A549 treated with RU486 at 1 μM for 4 hours (cell line): ENCODE measurements at places on chromosomes 4 and X. TPM values are rescaled to one million over a fixed set of nuclear protein-coding genes. Genes with fewer than 3 reads are reported as not detected.

The CD40LG gene
- total RNA-seq: not detected in 5 replicates

The MPP1 gene
- 16.3 to 17.3 TPM (median 16.8 TPM) in 5 replicates for total RNA-seq

The SERTM2 gene
- total RNA-seq: not detected in 5 replicates

The GAGE12E gene
- not detected in 5 replicates for total RNA-seq

The CFI gene
- 0.38 to 0.86 TPM (median 0.74 TPM) in 5 replicates for total RNA-seq

The BTK gene
- total RNA-seq: 0.08 to 0.37 TPM (median 0.23 TPM) in 5 replicates

The PLA2G12A gene
- 9.4 to 16.2 TPM (median 11.0 TPM) in 5 replicates for total RNA-seq

The KCTD8 gene
- not detected in 5 replicates for total RNA-seq

The DCAF4L1 gene
- 0.05 to 0.13 TPM (median 0.11 TPM) in 5 replicates for total RNA-seq

The GAGE1 gene
- total RNA-seq: not detected in 5 replicates

The UGT2B15 gene
- total RNA-seq: 0.09 to 0.13 TPM in 2 of 5 replicates, not detected in the others

The KIAA1210 gene
- not detected in 5 replicates for total RNA-seq

The PIR gene
- total RNA-seq: 49.7 to 57.9 TPM (median 56.2 TPM) in 5 replicates

The NSUN7 gene
- 0.25 to 0.41 TPM (median 0.35 TPM) in 5 replicates for total RNA-seq

The COX7B2 gene
- not detected in 5 replicates for total RNA-seq

The WNK3 gene
- total RNA-seq: 0.01 TPM in 2 of 5 replicates, not detected in the others

The TBX22 gene
- not detected in 5 replicates for total RNA-seq

The UPF3B gene
- 16.8 to 28.9 TPM (median 21.5 TPM) in 5 replicates for total RNA-seq

The TMPRSS11B gene
- not detected in 5 replicates for total RNA-seq

The TLR3 gene
- total RNA-seq: 0.14 to 0.48 TPM (median 0.27 TPM) in 5 replicates

The CSAG2 gene
- total RNA-seq: not detected in 5 replicates

The NR3C2 gene
- total RNA-seq: 0.05 TPM in 1 of 5 replicates, not detected in the others

The MFAP3L gene
- 3.0 to 6.0 TPM (median 3.9 TPM) in 5 replicates for total RNA-seq

The PNCK gene
- 0.16 to 2.0 TPM (median 0.49 TPM) in 4 of 5 replicates, not detected in the other for total RNA-seq

The SCML2 gene
- 6.7 to 9.8 TPM (median 8.0 TPM) in 5 replicates for total RNA-seq

The NXF2 gene
- not detected in 5 replicates for total RNA-seq

The GCNA gene
- 0.88 to 1.9 TPM (median 1.5 TPM) in 5 replicates for total RNA-seq

The HSFX3 gene
- not detected in 5 replicates for total RNA-seq

The VCX gene
- total RNA-seq: not detected in 5 replicates

The CT45A3 gene
- total RNA-seq: 0.15 to 0.17 TPM in 2 of 5 replicates, not detected in the others

The AMER1 gene
- total RNA-seq: 2.0 to 3.0 TPM (median 2.7 TPM) in 5 replicates

The GPR34 gene
- 0.13 TPM in 1 of 5 replicates, not detected in the others for total RNA-seq

The IQSEC2 gene
- 31.0 to 42.7 TPM (median 39.6 TPM) in 5 replicates for total RNA-seq

The ETFDH gene
- 4.0 to 6.8 TPM (median 5.1 TPM) in 5 replicates for total RNA-seq

The CENPI gene
- 6.3 to 13.3 TPM (median 12.2 TPM) in 5 replicates for total RNA-seq

The COL4A6 gene
- 11.5 to 15.5 TPM (median 15.0 TPM) in 5 replicates for total RNA-seq

The LANCL3 gene
- total RNA-seq: not detected in 5 replicates

The DEFB131A gene
- total RNA-seq: not detected in 5 replicates

The SPANXA1 gene
- 0.22 TPM in 1 of 5 replicates, not detected in the others for total RNA-seq

The TDO2 gene
- total RNA-seq: 0.60 to 1.3 TPM (median 0.94 TPM) in 5 replicates

The IBSP gene
- total RNA-seq: not detected in 5 replicates

The MUC7 gene
- not detected in 5 replicates for total RNA-seq

The TNMD gene
- not detected in 5 replicates for total RNA-seq

The KLB gene
- 0.06 to 0.18 TPM (median 0.13 TPM) in 5 replicates for total RNA-seq

The MAGEB1 gene
- total RNA-seq: not detected in 5 replicates

The MAGED4B gene
- 8.7 to 14.3 TPM (median 11.9 TPM) in 5 replicates for total RNA-seq

The CT45A8 gene
- total RNA-seq: not detected in 5 replicates

The PABPC1L2B gene
- not detected in 5 replicates for total RNA-seq

The DDIT4L gene
- total RNA-seq: 0.38 to 0.62 TPM (median 0.44 TPM) in 5 replicates
